Activated T-cell treated with anti-CD3 and anti-CD28 coated beads, Interleukin-2, amount 50 U/mL, for 72 hours (primary cell): ENCODE measurements at places on chromosomes 7 and 10. TPM values are rescaled to one million over a fixed set of nuclear protein-coding genes. Genes with fewer than 3 reads are reported as not detected.

DNA sequence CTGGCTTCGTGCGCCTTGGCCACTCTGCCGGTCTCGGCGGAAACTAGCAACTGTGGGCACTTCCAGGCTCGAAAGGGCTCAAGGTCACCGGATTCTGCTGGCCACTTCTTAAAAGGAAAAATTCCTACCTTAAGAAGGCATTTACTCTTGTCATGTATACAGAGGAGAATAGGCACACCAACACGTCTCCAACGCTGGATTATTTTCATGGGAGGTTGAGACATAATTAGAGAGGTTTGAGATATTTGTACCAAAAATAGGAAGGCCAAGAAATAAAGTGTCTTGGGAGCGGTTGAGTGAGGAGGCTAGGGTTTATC, 4.5 kb upstream of the CYP26A1 start:
- H3K4me1 ChIP-seq, result peaks cover 22% of the 10 kb centered on the region
- peaks cover 88% of the 10 kb centered on the region for H3K27me3 ChIP-seq
- H3K4me3 ChIP-seq, result no peak overlapping the region
- H3K27ac ChIP-seq, result no peak overlapping the region
- no peaks in the 10 kb centered on the region for H3K36me3 ChIP-seq

SFMBT2 gene
- 28.2 TPM for total RNA-seq

- H3K27ac ChIP-seq, result no peak overlapping the region
- no peak for DNase-seq
- H3K4me1 ChIP-seq, result no peaks in the 10 kb centered on the region
- no peaks in the 10 kb centered on the region for H3K36me3 ChIP-seq
- no peak overlapping the region for H3K4me3 ChIP-seq
Measured at GRCh38 chr10:130455791-130456190, 319.6 kb downstream of the GLRX3 start.

DNA sequence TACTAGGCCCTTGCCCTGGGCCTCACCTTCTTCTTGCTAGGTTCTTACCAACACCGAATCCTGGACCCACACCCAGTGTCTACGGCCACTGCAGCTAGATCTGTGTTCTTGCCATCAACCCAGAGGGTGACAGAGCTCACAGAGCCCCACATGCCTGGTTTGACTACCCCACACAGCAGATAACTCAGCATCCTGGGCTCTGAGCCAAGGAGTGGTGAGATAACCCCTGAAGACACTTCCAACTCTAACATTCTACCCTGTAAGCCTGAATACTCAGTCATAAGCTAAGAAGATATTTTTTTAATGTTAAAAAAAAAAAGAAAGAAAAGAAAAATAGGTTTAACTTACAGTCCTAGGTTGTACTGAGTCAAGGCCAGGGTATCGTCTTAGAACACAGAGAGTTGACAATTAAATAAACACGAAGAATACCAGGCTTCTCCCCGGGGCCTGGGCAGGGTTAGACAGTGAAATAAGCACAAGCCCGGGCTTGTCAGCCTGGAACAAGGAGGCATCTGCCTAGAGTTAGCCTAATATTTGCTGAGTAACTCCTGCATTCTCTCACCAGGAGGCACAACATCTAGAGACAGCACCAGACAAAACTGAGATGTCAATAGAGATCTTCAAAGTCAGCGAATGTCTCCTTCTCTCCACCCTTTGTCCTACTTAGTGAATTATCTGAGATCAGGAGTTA, 556.5 kb upstream of the LRRN3 start:
- no peak for DNase-seq
- no peak overlapping the region for H3K4me3 ChIP-seq
- H3K27ac ChIP-seq, result no peak overlapping the region
- H3K36me3 ChIP-seq, result no peaks in the 10 kb centered on the region

SPAM1 gene
- not detected for total RNA-seq

DNA sequence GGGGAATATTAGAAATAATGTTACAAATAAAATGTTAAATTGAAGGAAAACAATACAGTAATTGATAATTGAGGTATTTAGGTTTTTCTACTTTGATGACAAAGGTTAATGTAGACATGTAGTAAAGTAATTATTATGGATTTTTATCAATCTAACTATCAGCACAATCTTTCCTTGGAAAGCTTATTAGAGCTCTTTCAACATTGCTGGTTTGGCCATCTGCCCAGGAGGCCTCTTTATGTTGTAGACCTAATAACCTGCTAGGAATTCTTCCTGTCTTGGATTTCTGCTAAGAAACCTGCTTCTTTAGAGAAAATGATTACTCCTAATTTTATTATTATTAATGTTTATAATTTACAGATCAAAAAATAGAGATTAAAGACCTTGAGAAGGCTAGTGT, 78.9 kb downstream of the CHRM2 start:
- H3K27ac ChIP-seq, result no peak overlapping the region
- no peaks in the 10 kb centered on the region for H3K27me3 ChIP-seq
- H3K4me3 ChIP-seq, result no peak overlapping the region
- no peak for DNase-seq

PLEKHS1 gene
- total RNA-seq, result not detected

PODXL gene
- 0.60 TPM for total RNA-seq

GRCh38 chr10:114357515-114357996, 46.7 kb downstream of the AFAP1L2 start:
- H3K27me3 ChIP-seq, result peaks cover 21% of the 10 kb centered on the region
- H3K36me3 ChIP-seq, result no peaks in the 10 kb centered on the region
- H3K4me3 ChIP-seq, result no peak overlapping the region
- DNase-seq, result no peak
- H3K4me1 ChIP-seq, result peaks cover 11% of the 10 kb centered on the region

ACTL6B gene
- not detected for total RNA-seq

DNA sequence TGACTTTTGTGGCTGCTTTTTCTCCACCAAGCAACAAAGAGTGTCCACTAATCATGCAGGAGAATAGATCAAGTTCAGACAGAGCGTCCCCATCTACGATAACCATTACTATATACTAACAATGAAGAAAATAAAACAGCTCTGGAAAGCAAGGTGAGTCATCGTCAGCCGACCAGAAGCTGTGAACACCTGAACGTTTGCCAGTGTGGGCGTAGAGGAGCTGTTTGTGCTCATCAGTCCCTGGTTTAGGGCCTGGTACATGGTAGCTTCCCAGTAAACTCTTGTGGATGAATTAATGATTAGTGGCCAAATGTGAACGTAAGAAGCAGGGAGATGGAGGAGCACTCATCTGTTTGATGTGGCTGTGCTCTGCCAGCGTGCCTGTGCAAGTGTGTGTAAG, 180.7 kb downstream of the EVX1 start:
- no peak overlapping the region for H3K27ac ChIP-seq
- no peaks in the 10 kb centered on the region for H3K36me3 ChIP-seq
- H3K4me1 ChIP-seq, result no peaks in the 10 kb centered on the region
- no peak for DNase-seq

DNA sequence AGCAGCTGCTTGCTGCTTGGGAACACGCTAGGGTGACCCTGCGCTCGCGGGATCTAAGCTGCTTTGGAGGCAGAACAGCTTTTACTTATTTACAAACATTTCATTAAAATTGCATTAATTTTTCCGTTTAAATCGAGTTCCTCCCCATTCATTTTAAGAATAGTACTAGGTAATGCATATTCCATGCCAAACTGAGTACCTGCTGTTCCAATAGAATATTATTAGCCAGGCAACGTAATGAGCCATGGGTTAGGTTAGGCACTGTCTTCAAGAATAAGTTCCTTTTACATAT, 860 bp downstream of the EXOC6 start:
- H3K36me3 ChIP-seq, result peaks cover 4% of the 10 kb centered on the region
- peaks cover 38% of the 10 kb centered on the region for H3K4me1 ChIP-seq
- no peaks in the 10 kb centered on the region for H3K27me3 ChIP-seq
- no peak for DNase-seq
- H3K27ac ChIP-seq, result peak overlapping the region; percentile 80

AKR1B1 gene
- 117 TPM for total RNA-seq

- no peak overlapping the region for H3K4me3 ChIP-seq
- H3K4me1 ChIP-seq, result no peaks in the 10 kb centered on the region
- no peak for DNase-seq
- H3K36me3 ChIP-seq, result no peaks in the 10 kb centered on the region
Measured at GRCh38 chr7:15403751-15404150, 158.1 kb downstream of the AGMO start.

DNA sequence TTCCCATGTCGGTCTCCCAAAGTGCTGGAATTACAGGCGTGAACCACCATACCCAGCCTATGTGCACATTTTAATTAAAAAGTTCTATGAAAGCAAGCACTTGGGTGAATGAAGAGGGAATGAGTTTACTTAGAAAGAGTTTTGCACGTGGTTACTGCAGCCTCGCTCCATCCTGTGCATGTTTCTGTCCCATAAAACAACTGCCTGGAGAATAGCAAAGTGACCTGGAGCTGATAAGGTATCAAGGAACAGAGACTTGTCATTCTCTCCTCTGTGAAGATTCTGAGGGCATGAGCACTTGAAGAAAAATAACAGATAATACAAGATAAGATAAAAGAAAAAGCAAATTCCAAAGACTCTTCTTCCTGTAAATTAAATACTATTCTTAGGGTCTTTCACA, 112.2 kb upstream of the JCAD start:
- H3K27me3 ChIP-seq, result peaks cover 29% of the 10 kb centered on the region
- H3K4me1 ChIP-seq, result no peaks in the 10 kb centered on the region
- no peak overlapping the region for H3K4me3 ChIP-seq
- H3K27ac ChIP-seq, result no peak overlapping the region

DNA sequence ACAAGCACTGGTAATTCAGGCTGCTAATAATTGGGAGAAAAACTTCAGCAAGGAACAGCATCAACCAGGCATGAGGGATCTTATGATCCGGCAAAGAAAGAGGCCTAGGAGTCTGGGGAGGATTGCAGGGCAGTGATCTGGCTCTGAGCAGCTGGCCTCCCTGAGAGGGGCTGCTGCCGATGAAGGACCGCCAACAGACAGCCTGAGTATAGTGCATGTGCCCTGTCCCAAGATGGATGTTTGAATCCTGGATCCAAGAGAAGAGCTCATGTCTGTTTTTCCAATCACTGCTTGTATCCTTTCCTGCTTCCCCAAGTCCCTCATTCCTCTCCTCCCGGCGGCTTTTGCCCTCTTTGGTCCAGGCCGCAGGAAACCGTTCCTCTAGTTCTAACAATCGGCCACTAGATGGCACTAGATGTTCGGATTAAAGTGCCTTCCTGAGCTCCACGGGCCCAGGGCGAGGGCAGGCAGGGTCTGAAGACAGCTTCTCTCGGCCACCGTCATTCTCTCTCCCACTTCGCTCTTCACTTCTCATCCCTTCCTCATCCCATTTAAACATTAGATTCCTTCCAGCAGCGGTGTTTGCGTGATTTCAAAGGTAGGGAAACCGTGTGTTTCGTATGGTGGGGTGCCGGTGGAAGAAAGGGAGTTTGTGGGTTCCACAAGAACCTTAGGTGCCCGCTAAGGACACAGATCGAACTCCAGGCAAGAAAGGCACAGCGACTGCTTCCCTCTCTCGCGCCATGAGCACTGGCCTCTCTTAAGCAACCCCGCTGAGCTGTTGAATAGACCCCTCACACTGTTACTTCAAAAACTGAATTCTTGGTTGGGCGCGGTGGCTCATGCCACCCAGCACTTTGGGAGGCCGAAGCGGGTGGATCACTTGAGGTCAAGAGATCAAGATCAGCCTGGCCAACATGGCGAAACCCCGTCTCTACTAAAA, 82.4 kb downstream of the ADCYAP1R1 start:
- H3K36me3 ChIP-seq, result no peaks in the 10 kb centered on the region
- H3K27ac ChIP-seq, result no peak overlapping the region
- H3K4me1 ChIP-seq, result no peaks in the 10 kb centered on the region

DNA sequence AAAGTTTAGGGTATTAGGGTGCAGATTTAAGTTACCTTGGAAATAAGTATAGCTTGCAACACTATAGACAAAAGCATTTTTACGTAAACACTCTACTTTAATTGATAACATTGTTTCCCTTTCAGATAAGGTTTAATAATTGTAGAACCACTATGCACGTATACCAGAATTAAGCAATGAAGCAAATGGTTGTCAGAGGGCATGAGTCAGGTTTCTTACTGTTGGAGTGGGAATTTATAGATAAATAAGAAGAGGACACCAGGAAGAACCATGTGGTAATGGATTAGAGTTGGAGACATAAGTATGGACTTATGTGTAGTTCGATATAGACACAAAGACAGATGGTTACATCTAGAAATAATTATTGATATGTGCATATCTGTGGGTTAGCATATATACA, 355.6 kb downstream of the ETV1 start:
- H3K27me3 ChIP-seq, result no peaks in the 10 kb centered on the region
- H3K27ac ChIP-seq, result no peak overlapping the region
- no peaks in the 10 kb centered on the region for H3K4me1 ChIP-seq
- DNase-seq, result no peak
- no peak overlapping the region for H3K4me3 ChIP-seq

GRCh38 chr10:51269821-51270220, 195.5 kb downstream of the PRKG1 start:
- DNase-seq, result no peak
- H3K27ac ChIP-seq, result no peak overlapping the region
- no peaks in the 10 kb centered on the region for H3K4me1 ChIP-seq
- no peak overlapping the region for H3K4me3 ChIP-seq
- no peaks in the 10 kb centered on the region for H3K27me3 ChIP-seq

MALRD1 gene
- not detected for total RNA-seq

NOS3 gene
- total RNA-seq, result 8.1 TPM

GRCh38 chr7:74527842-74528241, 74.1 kb downstream of the GTF2IRD1 start:
- no peak for DNase-seq
- no peak overlapping the region for H3K4me3 ChIP-seq
- no peak overlapping the region for H3K27ac ChIP-seq
- no peaks in the 10 kb centered on the region for H3K27me3 ChIP-seq

- no peaks in the 10 kb centered on the region for H3K36me3 ChIP-seq
- H3K27ac ChIP-seq, result no peak overlapping the region
- no peak overlapping the region for H3K4me3 ChIP-seq
- H3K4me1 ChIP-seq, result no peaks in the 10 kb centered on the region
- no peak for DNase-seq
Measured at GRCh38 chr7:108824840-108825580, 255.3 kb downstream of the DNAJB9 start.

ITPRID1 gene
- total RNA-seq, result not detected

- no peak overlapping the region for H3K27ac ChIP-seq
- DNase-seq, result no peak
- H3K36me3 ChIP-seq, result no peaks in the 10 kb centered on the region
Measured at GRCh38 chr7:49273897-49274296, 349.6 kb downstream of the CDC14C start.

OPALIN gene
- total RNA-seq, result not detected

ZPBP gene
- total RNA-seq, result not detected

BCL7B gene
- 64.7 TPM for total RNA-seq

TRIL gene
- total RNA-seq, result not detected
